ENCODE measurements at places on chromosomes 3 and 15. TPM values are rescaled to one million over a fixed set of nuclear protein-coding genes. Genes with fewer than 3 reads are reported as not detected.

The NOX5 gene
- total RNA-seq = not detected

The EEFSEC gene
- total RNA-seq = 13.8 TPM

The THRB gene
- 3.9 TPM for total RNA-seq

The SLITRK3 gene
- total RNA-seq = 3.4 TPM

The GOLGA8Q gene
- not detected for total RNA-seq

The CKMT1B gene
- 30.5 TPM for total RNA-seq

Measured in H1 (cell line).